T-helper 1 cell (primary cell): ENCODE measurements at places on chromosomes 6 and 20.
A peak's percentile ranks its signal among the peaks of the same experiment; 100 is the strongest.

GRCh38 chr6:71851214-71851613 lies 35.1 kb upstream of the RIMS1 start:
- no peak for DNase-seq

- no peak for DNase-seq
These were observed 49.6 kb downstream of the DSTN start for GRCh38 chr20:17619351-17620093.

DNA sequence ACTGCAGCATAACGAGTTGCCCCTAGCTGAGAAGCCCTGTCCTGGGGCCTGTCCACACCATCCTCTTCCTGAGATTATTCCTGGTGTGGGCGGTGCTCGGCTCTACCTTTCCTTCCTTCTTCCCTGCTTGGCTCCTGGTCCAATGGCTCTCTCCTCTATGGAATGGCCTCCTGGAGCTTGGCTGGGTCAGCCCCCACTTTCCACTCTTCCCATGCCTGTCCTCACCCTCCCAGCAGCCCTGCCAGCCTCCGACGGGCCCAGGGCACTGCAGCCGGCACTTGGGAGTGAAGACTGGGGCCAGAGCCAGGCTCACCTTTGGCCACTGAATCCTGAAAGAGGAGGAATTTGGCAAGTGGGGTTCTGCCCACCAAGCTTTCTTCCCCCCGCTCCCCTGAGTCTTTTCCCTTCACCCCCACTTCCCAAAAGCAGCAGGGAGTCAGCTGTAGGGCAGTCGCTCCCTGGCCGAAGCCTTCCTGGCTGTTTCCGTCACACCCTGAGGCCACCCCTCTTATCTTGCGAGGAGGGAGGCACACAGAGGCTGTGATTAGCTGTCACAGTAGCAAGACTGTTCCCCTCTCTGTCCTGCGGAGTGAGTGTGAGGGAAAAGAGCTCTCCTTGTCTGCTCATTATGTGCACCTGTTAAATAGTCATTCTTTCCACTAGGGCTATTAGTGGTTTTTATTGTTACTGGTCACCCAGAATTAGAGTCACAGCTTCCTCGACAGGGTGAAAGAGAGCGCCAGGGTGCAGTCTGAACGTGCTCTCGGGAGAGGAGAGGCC lies 6.3 kb upstream of the CDSN start:
- DNase-seq, result no peak

GRCh38 chr6:27388293-27389197 lies at the start of gene ZNF391:
TSS of gene ZNF391 (plus strand) at chr6:27388759. CDS start at chr6:27400371, 11,612 bp downstream.
- DNase-seq, result peak; percentile 73

GRCh38 chr6:52312461-52312860 lies 27.9 kb upstream of the MCM3 start:
- no peak for DNase-seq

GRCh38 chr20:63778034-63778752 lies 38.6 kb downstream of the SLC2A4RG start:
- no peak for DNase-seq

DNA sequence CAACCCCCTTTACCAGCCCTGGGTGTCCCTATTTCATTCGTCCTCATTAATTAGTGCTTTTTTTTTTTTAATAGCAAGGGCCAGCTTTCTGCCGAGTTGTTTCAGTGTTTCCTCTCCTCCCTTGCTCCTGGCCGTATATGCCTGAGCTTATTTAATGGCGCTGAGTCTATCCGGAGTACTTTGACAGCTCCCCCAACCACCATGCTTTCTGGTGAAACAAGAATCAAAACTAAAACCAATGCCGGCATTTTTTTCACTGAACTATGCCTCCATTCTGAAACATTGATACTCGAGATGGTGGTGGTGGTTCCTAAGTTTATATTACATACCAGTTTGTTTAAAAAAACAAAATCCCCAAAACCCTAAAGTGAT lies 1.2 kb downstream of the DCBLD1 start:
- no peak for DNase-seq

- no peak for DNase-seq
These were observed 55.4 kb downstream of the SYNJ2 start for GRCh38 chr6:158037021-158037420.
